ENCODE measurements at places on chromosomes 4 and X.

DNA sequence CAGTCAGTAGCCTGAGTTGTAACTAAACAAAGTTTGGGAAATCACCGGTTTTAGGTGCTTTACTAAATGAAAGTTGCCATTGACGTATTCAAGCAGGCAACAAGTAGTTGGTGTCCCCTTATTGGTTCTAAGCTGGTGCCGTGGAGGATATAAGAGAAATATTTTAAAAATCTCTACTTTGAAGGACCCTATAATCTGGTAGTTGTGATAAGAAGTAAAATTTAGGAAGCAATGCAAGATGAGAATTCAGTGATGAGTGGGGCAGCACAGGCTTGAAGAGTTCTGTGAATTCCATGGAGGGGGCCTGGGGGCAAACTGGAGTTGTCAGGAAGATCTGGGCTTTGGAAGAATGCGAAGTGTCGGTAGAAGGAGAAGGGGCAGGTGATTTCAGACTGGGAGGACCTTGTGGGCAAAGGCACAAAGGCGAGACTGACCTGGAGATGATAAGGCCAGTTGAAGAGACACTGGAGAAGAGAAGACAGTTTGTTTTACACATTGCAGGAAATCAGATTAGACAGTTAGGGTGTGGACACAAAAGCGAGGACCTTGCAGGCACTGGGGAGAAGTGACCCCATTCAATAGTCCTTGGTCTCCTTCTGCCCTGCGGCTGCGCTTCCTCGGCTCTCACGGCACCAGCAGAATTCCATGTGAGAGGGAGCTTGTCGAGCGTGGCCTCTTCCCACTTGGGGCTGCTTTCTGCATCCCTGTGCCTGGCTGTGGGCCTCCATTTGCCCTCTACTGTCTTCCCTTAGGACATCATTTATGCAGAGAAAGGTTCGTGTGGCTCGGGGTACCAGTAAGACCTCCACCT, 1.3 kb downstream of the RHOH start:
- peak; percentile 58 for DNase-seq

DNA sequence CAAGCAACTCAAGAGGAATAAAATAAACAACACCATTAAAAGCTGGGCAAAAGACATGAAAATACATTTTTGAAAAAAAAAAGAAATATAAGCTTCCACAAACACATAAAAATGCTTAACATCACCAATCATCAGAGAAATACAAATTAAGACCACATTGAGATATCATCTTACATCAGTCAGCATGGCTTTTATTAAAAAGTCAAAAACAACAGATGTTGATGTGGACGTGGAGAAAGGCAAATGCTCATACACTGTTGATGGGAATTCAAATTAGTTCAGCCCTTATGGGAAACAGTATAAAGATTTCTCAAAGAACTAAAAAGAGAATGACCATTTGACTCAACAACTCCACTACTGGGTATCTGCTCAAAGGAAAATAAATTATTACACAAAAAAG, 59.6 kb downstream of the STK32B start:
- no peak for DNase-seq

- DNase-seq: no peak
These were observed 672.2 kb downstream of the KCTD8 start for GRCh38 chr4:43776371-43776770.

DNA sequence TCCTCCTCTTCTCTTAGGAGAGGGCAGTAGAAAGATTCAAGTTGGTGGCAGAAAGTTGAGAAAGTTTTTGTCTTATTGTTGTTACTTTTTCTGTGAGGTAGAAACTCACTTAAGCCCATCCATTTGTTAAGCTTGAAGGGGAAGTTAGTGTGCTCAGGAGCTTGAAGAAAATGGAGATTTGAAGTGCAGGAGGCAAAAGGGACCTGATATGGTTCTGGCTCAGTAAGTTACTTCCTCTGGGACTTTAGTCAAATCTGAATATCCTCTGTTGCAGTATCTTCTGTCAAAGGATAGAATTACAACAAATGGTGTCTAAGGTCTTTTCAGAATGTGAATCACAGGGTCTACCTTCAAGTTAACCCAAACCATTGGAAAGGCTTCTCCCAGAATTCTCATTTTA, 46.2 kb downstream of the CXCL13 start:
- DNase-seq: no peak

DNA sequence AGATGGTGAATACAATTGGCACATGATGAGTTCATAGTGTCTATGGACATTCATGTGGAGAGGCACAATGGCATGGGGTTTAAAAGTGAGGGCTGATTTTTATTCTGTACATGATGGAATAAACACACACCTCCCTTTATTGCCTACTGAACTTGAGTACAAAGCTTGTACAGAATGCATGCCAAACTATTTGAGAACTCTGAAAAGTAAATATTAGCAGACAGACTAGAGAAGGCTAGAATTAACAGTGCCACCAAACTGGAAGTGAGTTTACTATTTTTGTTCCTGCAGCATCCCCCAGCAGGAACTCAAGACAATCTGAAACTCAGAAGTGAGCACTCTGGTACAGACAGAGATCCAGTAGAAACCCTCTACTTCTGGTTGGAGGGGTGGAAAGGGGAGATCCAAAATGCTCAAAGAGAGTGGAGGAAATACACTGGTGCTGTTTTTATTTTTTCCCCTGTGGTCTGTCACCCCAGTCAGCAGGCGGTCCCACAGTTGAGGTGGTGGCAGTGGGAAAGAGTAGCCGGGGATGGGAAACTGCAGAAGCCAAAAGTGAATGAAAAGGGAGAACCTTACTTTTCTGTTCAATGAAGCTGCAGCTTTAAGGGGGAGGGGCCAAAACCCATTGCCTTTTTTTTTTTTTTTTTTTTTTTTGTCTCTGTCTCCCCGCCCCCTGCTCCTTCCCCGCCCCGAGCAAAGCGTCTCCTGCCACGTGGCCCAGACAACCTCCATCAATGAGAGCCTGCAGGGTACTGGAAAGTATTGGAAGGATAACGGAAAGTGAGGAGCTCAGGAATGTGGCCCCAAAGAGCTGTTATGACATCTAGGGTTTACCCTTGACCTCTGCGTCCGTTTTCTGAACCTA, 20.5 kb downstream of the AKAP4 start:
- DNase-seq: peak; percentile 1

GRCh38 chrX:115972717-115973116, 197.8 kb upstream of the AGTR2 start:
- no peak for DNase-seq

DNA sequence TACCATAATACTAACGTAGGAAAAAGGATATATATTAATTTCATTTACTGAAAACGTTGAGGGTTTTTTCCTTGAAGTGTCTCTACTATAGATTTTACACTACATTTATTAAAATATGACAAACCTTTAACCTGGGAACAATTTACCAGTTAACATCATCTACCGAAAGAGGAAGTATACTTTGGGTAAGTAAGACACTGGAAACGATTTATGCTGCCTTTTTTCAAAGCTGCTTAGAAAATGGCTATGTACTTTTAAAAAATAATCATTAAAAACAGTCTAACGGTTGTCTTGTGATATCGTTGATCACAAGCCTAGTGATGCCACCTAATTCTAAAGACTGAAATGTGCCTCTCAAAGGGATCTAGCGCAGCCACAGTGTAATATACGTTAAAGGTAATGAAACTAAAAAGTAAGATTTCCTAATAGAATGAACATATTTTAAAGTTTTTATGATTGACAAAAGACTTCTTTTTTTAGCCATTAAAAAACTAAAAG, 50.4 kb downstream of the STX18 start:
- DNase-seq: no peak

- DNase-seq: peak; percentile 45
These were observed 341.4 kb downstream of the DHRSX start for GRCh38 chrX:2159393-2159792.

DNA sequence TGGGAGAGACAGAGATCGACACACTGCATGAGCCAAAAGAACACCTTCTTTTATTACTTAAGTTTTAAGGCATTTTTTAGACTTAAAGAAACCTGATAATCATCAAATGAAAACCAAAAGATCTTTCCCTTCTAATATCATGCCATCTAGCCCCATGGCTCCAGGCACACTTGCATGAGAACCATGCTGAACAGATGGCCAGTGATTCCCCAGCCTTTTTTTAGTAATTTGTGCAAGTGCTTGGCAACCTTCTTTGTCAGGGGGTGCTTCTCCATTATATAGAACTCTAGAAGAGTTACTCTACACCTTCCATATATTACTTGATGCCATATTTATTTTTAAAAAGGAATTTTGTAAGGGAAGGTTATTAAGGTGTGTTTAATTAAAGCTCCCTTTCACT, 182.2 kb upstream of the TEX13C start:
- DNase-seq: no peak

- DNase-seq: no peak
These were observed 184.9 kb downstream of the AFAP1 start for GRCh38 chr4:7754565-7755262.

- peak; percentile 35 for DNase-seq
These were observed 153.3 kb upstream of the USP9X start for GRCh38 chrX:40931921-40932320.

DNA sequence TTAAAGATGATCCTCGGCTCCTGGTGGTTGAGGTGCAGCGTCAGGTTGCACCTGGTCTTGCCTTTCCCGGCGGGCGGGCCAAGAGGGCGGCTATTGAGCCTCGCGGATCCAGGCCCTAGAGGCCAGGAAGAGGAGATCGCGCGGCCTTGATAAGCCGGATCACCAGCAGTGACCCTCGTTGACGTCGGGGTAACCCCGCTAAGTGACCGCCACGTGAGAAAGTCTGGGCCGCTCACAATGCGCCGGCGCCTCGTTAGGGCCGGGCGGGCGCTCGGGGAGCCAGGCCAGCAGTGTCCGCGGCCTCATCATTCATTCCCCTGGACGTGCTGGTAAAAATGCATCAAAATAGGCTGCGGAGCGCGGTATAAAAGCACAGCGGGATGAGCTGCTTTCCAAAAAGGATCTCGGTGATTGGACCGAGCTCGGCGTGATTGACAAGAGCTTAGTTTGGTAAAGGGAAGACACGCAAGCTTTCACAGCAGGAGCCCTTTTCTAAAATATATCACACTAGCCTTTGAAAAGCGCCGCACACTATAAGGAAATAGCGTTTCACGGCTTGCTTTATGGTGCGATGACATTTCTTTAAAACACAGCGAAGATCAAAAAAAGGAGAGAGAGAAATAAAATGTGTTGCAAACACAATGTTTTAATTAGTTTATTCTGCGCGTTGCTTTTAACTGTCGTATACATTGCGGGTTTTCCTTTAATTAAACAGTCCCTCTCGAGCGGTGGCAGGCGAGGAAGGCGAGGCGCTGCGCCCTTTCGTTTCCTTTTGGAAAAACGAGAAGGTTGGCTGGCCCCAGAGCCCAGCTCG, 15.9 kb upstream of the ZIC3 start:
- no peak for DNase-seq

GRCh38 chrX:138082251-138082650, 516.3 kb downstream of the ZIC3 start:
- DNase-seq: no peak

- DNase-seq: peak; percentile 55
These were observed 900 bp downstream of the TRO start for GRCh38 chrX:54921427-54922021.

- no peak for DNase-seq
These were observed 21.2 kb upstream of the MID2 start for GRCh38 chrX:107804427-107804826.

DNA sequence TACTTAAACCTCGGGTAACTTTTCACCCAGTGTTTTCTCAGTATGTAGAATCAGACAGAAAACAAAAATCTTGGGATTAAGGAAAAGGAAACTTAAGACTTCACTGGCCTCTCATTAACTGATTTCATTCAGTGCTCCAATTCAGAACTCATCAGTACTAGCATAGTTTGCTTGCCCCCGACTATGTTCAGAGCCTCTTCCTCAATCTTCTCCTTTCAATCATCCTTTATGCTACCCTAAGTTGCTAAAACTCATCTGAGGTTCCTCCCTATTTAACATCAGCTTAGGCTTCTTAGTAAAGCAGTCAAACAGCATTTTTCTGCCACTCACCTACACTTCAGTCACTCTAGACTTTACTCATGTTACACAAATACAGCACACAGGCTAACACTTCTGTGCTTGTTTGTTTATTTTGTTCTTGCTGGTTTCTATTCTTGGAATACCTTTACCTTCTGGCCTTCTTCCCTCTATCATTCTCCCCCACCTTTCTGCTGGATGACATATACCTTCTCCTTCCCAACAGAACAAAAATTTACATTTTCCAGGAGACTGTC, 163.0 kb upstream of the TLL1 start:
- no peak for DNase-seq

DNA sequence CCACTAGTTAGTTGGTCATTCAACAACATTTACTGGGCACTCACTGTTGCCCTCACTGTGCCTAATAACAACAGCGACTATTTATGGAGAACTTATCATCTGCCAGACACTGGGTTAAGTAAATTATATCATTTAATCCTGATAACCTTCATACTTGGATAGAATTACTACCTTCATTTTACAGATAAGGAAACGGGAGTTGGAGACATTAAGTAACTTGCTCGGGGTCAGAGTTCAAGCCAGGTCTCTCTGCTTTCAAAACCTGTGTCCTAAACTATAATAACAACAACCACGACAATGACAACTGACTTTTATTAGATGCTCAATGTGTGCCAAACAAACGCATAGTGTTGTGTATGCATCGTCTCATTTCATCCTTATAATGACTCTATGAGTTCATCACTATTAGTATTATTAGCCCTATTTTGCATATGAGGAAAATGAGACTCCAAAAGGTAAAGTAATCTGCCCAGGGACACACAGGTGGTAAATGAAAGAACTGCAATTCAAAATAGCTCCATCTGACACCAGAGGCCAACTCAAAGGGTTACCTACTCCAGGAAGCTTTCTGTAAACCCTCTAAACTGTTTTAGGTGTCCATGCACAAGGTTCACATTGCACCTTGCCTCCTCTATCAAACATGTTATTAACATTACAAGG, 98.4 kb upstream of the ACSL4 start:
- no peak for DNase-seq

DNA sequence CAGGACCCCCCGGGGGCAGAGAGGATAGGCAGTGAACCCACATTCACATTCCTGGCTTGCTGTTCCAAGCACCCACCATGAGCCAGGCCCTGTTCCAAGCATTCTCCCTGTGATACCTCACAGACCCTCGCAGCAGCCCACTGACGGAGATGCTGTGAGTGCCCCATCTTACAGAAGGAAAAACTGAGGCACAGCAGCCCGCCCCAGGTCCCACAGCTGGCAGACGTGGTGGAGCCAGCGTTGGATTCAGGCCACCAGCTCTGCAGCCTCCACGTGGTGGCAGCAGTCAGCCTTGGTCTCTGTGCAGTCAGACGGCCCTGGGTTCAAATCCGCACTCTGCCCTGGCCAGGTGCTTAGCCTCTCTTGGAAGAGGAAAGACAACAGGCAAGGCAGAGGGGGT, 16.8 kb downstream of the MAN2B2 start:
- DNase-seq: peak; percentile 9

- peak; percentile 91 for DNase-seq
These were observed 11.8 kb downstream of the GAB1 start for GRCh38 chr4:143348233-143349077.

GRCh38 chr4:74934016-74934831, 1.3 kb downstream of the PARM1 start:
- DNase-seq: no peak

DNA sequence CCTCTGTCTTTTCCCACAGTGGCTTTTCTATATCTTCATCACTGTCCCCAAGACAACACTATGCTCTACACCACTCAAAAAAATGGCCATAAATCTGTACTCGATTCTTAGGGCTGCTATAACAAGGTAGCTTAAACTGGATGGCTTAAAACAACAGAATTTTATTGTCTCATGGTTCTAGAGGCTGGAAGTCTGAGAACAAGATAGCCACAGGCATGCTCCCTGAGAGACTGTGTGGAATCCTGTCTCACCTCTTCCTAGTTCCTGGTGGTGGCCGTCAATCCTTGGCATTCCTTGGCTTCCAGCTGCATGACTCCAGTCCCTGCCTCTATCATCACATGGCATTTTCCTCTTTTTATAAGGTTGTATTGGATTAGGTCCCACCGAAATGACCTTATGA, 70.7 kb upstream of the DCLK2 start:
- DNase-seq: no peak
